ENCODE measurements at places on chromosomes 6 and 20.

- no peak for DNase-seq
Observed at GRCh38 chr20:47735412-47736400, 49.6 kb downstream of the SULF2 start.

DNA sequence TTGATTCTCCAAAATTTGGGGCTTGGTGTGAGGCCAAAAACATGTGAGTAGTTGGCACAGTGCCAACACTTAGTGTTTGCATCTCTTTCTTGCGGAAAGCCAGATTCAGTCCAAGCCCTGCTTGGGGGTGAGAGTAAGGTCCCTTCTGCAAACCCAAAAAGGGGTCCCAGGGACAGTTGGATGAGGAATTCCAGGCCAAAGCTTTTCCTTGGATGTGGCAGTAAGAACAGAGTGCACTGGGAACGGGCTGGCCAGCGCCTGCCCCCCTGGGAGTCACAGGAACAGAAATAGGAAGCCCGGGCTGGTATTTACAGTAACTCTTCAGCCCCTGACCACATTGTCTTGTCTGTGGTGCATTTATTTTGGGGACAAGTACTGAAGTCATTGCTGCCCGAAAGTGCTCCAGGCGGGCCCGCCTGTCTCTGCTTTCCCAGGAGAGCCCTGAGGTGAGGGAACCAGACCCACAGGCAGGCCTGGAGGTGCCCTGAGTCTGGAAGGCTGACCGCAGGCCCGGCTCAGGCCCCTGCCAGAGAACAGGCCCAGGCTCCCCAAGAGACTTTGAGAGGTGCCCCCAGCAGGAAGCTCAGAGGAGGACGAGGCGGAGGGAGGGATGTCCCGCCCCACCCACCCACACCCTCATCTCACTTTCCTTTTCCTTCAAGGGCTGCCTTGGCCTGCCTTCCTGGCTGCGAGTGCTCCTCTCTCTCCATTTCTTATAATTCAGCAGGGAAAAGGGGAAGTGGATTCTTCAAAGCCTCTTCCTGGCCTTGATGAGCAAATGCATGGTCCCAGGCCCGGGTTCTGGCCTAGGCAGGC is 218.4 kb downstream of the MAFB start:
- DNase-seq, result no peak

- DNase-seq, result peak; percentile 50
Observed at GRCh38 chr6:149545258-149545753, 537 bp downstream of the PPIL4 start.

DNA sequence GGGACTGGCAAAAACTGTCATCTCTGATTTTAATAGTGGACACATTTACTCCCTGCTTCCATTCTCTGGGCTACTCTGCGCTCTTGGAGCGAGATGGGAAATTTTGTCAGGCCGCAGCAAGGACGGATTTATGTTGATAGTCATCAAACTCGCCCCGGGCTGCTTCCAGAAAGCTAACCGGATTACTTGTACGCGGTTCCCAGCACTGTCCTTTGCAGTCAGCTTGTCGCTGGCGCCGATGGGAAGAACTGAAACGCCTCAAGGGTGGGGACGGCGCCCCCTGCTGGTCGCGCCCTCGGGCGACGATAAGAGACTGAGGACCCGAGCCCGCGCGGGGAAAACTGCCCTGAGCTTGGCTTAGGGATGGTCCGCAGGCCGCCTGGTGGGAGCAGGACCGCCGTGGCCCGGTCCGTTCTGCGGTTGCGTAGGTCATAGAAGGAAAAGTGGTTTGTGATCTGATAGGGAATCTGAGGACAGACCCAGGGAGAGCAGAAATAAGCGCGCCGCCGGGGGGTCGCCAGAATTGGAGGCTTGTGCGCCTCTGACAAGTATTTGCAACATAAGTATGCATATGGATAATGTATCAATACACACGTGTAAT is 984 bp upstream of the ABT1 start:
- peak; percentile 77 for DNase-seq

DNA sequence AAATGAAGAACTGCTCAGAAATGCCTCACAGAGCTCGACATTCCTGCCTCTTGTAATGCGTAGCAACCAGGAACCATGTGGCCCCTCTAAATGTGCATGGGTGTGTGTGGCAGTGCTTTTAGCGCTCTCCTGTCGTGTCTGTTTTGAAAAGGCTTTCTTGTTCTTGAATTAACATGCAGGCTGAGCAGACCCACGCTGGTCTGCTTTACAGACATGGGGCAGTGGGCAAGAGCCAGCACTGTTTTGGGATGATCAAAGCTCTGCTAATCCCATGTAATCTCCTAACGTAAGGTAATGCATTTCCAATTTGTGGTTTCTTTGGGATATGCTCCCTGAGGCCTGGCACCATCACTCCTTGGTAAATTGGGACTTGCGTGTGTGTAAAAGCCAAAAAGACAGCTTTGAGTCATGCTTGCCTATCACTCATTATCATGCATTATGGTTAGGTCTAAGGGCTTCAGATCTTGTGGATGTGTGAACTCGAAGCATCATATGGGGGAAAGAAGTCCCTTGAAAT is 11.8 kb downstream of the RIPOR2 start:
- DNase-seq, result no peak

GRCh38 chr6:4773181-4773580 is 3.0 kb upstream of the CDYL start:
- no peak for DNase-seq

GRCh38 chr6:111743862-111744692 is 129.2 kb downstream of the FYN start:
- no peak for DNase-seq

DNA sequence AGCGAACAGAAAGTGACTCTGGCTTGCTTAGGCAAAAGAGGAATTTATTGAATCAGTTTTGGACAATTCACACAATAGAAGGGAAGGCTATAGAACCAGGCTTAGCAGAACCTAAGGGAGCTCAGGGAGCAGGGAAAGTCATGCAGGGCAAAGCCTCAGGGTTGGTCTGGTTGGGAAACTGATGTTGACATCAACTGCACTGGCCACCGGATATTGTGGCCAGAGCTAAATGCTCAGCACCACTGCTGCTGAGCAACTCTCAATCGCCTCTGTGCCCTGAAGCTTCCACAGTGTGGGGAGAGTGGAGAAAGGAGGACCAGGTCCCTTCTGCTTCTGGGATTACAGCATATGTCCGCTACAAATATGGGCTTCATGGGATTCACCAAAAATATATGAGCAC is 93.3 kb upstream of the GCM1 start:
- DNase-seq, result no peak

DNA sequence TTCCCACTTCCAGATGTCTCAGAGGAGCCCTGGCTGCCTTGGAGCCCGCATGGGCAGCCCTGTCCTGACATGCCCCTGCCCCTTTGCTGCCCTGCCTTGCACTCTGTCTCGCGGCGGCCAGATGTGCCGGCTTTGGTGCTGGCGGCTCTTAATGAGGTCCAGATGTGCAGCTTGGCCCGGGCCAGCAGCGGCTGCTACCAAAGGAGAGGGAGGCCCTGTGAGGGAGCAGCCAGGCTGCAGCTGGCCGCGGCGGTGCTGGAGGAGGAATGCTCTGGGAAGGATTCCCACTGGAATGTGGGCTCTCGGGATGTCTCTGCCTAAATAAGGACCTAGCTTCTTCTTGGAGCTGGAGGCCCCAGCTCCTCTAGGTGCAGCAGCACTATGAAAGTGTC is 72.4 kb downstream of the FGD2 start:
- no peak for DNase-seq

DNA sequence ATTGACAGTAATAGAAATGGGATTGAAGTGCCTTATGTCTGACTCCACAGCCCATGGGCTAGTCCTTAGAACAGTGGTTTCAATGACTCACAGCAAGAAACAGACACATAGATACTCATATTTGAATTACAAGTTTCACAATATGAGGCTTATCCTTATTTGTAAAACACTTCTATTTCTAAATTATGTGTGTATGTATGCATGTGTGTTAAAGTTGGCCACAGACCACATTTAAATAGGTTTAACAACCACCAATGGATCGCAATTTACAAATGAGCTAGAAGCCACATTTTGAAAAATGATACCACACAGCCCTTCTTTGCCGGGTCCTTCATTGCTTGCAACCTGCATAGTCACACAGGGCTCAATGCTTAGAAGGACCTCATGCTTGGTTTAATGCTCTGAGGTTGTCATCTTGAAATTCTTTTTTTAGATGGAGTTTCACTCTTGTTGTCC is 157.8 kb upstream of the PREP start:
- no peak for DNase-seq

- no peak for DNase-seq
Observed at GRCh38 chr6:36327226-36327918, 9.3 kb downstream of the BNIP5 start.

GRCh38 chr20:1469925-1470571 is 3.4 kb upstream of the NSFL1C start:
- DNase-seq, result no peak

DNA sequence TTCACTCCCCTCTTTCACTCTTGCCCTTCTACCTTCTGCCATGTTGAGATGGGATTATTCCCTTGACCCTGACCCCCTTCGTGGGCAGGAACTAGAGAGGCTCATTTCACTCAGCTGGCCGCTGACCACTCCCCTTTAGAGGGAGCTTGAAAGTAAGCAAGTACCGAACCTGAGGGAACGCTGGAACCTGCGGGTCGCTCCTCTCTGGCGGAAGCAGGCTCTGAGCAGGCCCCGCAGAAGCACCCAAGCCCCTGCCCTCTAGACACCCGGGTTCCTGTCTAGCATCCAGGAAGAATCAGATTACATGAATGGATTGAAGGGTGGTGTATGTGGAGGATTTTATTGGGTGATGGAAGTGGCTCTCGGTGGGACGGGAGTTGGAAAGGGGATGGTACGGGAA is 11.9 kb upstream of the MYCT1 start:
- DNase-seq, result no peak

DNA sequence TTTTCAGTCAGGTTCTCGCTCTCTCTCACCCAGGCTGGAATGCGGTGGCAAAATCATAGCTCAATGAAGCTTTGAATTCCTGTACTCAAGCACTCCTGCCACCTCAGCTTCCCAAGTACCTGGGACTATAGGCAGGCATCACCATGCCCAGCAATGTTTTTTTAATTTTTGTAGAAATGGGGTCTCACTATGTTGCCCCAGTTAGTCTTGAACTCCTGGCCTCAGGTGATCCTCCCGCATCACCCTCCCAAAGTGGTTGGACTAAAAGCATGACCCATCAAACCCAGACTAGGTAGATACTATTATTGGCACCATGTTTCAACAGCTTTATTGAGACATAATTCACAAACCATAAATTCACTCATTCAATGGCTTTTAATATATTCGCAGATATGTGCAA is 72.7 kb upstream of the RUNX2 start:
- no peak for DNase-seq

DNA sequence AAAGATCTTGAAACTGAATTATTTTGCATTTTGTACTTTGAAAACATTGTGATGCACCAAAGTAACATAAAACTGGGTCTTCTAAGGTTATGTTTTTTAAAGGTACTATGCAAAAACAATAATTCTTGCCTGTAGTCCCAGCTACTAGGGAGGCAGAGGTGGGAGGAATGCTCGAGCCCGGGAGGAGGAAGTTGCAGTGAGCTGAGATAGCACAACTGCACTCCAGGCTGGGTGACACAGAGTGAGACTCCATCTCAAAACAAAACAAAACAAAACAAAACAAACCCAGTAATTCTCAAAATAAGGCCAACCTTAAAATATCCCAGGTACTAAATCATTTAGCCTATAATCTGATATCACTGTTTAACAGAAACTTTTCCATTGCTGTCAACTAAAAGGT is 269.6 kb downstream of the KHDC1L start:
- DNase-seq, result no peak

- no peak for DNase-seq
Observed at GRCh38 chr6:169020821-169021220, 232.8 kb downstream of the THBS2 start.

GRCh38 chr6:151175662-151176445 is 63.9 kb upstream of the AKAP12 start:
- no peak for DNase-seq

DNA sequence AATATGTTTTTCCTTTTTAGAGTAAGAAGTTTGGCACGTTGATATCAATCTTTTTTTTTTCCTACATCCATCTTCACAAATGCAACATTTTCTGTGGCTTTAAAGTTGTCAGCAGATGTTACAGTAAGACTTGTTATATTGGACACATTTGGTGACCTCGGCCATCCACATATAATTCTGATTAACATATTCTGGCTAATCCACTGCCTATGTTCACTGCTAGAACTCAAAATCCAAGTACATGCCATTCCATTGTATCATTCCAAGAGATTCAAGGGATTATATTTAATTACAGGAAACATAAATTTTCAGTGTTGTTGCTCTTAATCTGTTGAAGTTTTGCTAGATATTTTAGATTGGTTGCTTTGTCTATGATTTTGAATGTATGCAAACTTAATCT is 367.6 kb downstream of the TENT5A start:
- DNase-seq, result no peak

DNA sequence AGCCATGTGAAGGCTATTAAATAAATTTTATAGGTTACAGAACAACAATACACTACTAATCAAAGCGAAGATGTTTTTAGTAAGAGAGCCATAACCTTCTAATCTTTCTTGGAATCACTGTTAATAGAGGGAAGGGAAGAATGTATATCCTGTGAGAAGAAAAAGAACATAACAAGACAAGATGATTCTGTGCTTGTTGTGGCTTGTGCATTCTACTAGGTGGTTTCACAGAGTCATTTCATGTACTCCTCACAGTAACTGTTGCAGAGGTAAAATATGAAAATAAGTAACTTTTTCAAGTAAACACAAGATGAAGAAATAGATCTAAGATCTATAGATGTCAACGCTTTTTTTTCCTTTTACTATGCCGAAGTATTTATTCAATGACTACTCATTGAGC is 116.9 kb upstream of the FAM83B start:
- DNase-seq, result no peak

- DNase-seq, result no peak
Observed at GRCh38 chr20:5030348-5031205, 29.3 kb upstream of the SLC23A2 start.

GRCh38 chr20:14197097-14197496 is 140.3 kb downstream of the FLRT3 start:
- DNase-seq, result no peak

- DNase-seq, result no peak
Observed at GRCh38 chr6:158293122-158293521, 19.1 kb upstream of the TULP4 start.

DNA sequence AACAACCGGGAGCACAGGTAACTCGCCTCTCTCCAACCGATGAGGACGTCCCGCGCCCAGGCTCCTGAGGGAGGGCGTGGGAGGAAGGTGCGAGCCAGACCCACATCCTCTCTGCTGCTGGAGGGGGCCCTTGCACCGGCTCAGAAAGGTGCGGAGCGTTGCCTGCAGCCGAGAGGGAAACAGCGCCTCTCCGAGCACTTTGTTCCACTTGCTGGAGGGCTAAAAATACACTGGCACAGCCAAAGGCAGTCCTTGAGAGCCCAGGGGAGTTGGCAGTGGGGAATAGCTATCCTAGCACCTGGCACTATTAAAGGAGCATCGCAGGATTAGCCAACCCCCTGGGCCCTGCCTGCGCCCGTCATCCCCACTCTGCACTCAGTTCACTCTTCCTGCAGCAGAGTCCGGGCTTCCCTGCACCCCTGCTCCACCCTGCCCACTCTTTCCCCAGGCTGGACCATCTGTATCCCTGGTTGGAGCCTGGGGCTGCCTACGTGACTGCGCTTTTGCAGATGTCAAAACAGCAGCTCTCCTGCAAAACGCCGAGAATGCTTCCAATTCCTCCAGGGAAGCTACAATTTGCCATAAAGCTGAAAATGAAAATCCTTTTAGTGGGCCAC is 108.9 kb downstream of the SNX5 start:
- DNase-seq, result no peak

- no peak for DNase-seq
Observed at GRCh38 chr6:127737009-127737486, 160.1 kb downstream of the C6orf58 start.

Data from activated CD4-positive, alpha-beta T cell treated with anti-CD3 and anti-CD28 coated beads for 1 hour (primary cell).